ENCODE measurements at places on chromosomes 1 and 21.

DNA sequence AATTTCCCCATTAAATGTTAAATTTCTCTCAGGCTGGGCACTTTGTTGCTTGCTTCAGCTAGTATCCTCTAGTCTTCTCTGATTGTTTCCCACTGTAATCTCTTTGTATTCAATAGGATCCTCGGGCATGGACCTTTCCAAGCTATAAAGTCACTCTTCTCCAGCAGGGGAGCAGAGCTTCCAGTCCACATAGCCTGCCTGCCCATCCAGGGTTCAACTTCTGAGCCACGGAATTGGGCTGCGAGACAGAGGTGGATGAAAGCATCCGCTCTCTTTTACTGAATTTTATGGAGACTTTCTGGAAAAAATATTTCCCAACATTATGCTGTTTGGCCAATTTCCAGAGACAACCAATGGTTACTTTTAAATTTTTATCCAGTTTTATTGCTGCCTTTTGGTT, 1.1 kb upstream of the CFHR5 start:
- DNase-seq = no peak

DNA sequence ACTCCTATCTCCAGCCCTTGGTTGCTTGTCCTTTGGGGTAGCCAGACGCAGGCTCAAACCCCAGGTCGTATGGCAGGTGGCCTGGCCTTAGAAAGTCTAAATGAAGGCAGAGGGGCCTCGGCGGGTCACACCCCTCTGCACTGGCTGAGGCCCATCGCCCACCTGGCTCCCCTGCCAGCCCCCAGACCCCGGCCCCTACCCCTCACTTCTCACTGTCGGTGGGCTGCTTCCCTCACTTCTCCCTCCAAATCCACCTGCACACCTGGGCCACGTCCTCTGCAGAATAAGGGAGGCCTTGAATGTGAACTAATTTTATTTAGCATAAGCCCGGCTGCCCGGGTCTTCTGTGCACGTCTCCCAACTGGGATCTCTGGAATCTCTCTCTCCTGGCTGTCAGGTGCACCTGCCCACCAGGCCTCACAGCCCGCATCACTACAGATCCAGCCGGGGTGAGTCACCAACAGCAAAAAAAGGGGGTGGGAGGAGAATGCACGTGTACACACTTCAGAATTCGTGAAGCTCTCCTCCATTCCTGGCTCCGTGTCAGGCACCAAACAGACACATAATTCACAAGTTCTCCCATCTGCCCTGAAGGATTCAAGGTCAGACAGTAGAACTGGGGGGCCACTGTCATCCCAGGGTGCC, 107.5 kb upstream of the SIM2 start:
- no peak for DNase-seq

DNA sequence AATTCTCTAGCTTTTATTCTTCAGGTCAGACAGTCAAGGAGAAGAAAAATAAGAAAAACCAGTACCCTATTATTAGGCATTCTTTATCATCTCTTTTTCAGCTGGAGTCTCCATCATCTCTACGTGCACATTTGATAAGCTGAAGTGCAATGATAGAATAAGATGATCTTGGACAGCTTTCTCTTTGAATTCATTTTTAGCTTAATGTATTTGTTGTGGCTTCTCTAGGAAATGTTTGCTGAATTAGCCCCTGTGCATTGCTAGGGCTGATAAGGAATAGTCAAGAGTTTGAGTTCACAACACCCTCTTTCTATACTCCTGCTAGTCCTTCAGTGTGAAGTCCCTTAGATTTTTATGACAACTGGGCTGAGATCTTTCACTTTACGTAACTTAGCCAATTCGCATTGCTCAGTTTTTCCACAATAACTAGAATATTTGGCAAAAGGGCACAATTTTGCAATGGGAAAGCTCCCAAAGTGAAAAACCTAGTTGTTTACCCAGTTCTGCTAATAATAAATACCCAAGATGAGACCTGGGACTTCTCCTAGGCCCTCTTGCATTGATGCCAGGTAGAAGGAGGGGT, 7.0 kb upstream of the KCNJ15 start:
- DNase-seq = no peak

GRCh38 chr1:212261361-212261929, 23.8 kb upstream of the PPP2R5A start:
- no peak for DNase-seq

DNA sequence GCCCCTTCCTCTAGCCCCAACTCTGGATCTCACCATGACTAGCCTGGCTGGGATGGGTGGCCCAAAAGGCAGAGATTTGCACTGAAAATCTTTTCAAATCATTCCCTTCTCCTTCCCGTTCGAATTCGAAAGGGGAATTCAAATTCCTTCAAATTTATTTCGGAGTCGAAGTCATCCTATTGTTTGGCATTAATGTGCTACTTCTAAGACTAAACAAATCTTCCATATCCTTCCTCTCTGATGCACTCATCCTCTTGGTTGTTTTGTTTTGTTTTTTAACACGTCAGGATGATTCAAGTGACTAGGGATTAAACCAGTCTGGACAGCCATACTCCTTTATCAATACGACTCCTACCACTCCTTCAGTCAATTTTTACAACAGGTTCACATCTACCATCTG, 95.5 kb upstream of the SGIP1 start:
- no peak for DNase-seq

DNA sequence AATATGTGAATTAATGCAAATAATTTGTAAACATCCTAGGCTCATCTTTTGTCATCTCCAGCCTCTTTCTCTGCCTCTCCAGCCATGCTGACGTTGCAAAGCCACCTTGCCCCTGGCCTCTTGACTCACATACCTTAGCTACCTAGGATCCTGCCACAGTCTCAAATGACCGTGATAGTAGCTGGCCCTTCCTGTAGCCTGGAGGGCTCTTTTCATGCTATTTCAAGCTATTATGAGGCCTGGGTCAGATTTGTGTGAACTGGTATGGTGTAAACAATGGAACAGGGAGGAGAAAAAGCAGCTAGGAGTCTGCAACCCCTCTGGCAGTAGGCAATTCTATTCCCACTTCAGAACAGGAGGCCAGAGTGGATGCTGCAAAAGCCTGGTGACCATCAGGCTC, 337.7 kb downstream of the DISC1 start:
- DNase-seq = no peak

- DNase-seq = no peak
Measured at GRCh38 chr1:53120659-53121058, 21.8 kb downstream of the SLC1A7 start.

DNA sequence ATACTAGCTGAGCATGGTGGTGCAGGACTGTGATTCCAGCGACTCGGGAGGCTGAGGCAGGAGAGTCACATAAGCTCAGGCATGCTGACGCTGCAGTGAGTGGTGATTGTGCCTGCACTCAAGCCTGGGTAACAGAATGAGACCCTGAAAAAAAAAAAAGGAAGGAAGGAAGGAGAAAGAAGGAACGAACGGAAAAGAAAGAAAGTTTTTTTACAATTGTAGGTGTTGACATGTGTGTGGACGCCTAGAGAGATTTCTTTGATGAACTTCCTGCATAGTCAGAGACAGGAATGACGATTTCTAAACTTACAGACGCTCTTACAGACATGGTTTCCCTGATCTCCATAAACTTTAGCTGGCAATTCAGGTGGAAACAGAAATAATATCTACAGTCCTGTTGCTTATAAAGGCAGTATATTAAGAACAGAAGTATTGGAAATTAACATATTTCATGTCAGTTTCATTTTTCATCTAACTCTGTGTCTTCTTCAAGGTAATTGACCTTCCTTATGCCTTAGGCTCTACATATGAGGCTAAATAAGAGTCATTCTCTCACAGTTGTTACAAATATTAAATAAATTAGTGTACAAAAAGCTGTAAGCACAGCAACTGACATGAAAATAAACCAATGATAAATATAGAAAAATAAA, 4.1 kb downstream of the SAMSN1 start:
- DNase-seq = no peak

DNA sequence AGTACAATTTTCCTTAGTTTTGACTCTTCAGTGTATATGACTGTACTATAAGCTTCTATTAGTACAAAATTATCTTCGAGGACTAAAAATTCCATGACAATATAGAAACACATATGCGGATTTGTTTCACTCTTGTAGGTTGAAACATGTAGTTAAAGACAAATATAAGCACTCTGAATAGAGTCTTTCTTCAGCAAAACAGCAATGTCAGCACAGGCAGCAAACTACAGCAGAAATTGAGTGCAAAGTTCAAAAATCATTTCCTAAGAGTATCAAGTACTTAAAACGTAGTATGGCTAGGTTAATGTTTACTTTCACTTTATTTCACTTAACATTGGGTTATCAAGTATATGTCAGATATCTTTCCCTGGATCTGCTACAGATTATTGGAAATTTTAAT, 106.7 kb downstream of the FAF1 start:
- no peak for DNase-seq

DNA sequence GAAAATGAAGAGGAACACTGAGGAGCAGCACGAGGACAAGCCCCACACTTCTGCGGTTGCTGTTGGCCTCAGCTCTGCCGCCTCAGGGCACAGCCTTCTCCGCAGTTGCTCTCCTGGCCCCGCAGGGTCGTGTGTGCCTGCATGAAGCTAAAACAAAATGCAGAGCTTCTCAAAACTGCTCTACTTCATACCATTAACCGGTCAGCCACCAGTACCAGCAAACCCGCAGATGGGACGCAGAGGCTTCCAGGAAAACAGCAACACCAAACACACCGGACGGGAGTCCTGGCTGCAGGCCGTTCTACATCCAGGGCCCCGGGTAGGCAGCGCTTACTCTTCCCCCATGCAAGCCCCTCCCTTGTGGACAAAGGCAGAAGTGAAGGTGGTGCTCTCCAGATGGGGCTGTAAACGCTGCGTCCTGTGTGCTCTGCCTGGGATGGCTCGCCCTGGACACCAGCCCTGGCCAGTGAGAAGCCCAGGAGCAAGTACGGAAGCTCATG, 7.1 kb upstream of the C1orf159 start:
- DNase-seq = no peak

- DNase-seq = no peak
Measured at GRCh38 chr1:167472752-167473521, 45.4 kb downstream of the CD247 start.

DNA sequence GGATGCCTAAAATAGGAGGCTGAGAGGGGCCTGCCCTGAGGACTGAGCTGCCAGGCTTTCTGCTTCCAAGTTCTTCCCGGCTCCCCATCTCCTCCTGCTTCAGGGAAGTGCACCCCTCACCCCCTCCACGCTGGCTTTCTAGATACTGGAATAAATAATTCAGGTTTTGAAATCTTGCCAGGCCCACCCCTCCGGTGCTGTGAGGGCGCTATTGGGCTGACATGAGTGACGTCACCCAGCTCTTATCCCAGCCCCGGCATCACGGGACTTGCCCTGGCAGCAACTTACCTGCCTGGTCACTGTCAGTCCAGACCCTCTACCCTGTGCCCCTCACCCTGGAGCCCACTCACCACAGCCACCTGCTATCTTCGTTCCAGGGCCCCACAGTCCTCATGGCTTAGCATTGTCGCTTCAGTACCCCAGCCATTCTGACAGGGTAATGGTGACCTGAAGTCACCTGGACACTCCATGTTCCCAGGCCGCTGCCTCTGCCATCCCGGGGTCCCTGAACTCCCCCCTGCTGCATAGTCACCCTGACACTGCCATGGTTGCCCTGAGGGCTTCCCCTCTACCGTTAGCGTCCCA, 819 bp upstream of the GPR3 start:
- DNase-seq = peak; percentile 43

- no peak for DNase-seq
Measured at GRCh38 chr1:102970496-102971078, 137.7 kb downstream of the COL11A1 start.

- DNase-seq = no peak
Measured at GRCh38 chr1:76257823-76258222, 183.3 kb downstream of the ST6GALNAC3 start.

GRCh38 chr1:210416681-210417080, 88.0 kb downstream of the HHAT start:
- DNase-seq = no peak

DNA sequence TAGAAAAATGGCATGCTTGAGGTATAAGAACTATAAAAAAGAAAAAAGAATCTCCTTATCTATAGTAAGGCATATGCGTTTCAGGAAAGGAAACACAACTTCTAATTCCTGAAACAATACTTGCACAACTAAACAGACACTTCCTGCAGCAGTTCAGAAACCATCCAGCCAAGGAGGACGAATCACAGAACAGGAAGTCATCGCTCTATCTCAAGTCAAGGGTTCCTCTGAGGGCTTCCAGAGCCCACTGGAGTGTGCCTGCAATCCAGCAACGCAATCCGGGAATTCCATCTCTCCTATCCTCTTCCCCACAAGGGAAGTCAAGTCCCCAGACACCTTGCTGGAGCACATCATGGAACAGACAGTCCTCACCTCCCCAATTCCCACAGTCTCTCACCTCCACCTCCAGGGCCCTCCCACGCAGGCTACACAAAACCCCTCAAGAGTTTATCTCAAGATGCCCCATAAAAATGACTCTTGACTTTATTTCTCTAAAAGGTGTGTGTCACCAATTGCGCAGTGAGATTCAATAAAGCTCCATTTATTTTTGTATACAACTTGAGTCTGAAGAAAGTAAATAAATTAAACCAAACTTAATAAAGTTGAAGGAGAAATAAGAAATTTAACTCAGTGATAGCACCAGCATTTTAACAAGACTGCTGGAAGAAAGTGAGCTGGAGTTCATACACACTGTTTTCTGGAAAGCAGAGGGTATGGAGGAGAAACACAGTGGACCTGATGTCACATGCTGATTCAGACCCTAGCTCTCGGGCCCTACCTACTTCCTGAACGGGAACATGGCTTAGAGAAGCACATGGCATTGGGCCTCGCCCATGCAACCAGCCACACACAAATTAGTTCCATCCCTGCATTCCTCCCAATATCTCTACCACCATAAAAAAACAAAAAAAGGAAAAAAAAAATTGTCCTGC, 39.9 kb downstream of the SIPA1L2 start:
- DNase-seq = peak; percentile 34

GRCh38 chr1:37809942-37810341, 1.9 kb upstream of the YRDC start:
- no peak for DNase-seq

DNA sequence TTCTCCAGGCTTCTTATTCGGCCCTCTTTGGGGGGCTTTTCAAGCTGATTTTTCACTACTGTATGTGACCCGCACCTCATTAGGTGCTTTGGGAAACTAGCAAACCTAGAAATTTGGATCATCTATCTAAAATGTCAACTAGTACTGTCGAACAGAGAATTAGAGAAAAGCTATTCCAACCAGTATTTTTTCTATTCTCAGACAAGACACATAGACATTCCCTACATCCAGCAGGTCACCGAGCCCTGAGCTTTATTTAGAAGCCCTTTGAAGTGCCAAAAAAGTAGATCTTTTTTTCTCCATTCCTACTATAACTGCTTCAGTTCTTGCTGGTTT, 310 bp upstream of the SSR2 start:
- no peak for DNase-seq

DNA sequence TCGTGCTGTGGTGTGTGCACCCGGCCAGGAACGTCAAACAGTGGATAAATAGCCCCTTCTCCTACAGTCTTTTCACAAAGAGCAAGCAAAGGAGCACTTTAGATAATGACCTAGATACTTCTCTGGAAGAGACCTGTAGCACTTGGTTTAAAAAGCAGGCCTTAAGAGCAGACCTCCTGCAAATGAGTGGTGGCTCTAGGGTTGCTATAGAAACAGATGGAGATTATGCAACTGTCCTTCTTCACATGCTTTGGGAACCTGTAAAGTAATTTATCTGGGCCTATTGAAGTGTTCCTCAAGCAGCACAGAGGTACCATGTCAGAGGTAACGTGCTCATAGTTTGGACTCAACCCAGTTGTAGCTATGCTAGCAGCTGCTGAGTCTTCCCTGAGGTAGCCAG, 208.2 kb upstream of the KIAA0040 start:
- DNase-seq = no peak

- no peak for DNase-seq
Measured at GRCh38 chr1:152537496-152537895, 23.2 kb downstream of the CRCT1 start.

GRCh38 chr1:41242342-41243078, 404 bp upstream of the SCMH1 start:
- DNase-seq = no peak
